ENCODE measurements at places on chromosomes 7 and 10. TPM values are rescaled to one million over a fixed set of nuclear protein-coding genes. Genes with fewer than 3 reads are reported as not detected.

DNA sequence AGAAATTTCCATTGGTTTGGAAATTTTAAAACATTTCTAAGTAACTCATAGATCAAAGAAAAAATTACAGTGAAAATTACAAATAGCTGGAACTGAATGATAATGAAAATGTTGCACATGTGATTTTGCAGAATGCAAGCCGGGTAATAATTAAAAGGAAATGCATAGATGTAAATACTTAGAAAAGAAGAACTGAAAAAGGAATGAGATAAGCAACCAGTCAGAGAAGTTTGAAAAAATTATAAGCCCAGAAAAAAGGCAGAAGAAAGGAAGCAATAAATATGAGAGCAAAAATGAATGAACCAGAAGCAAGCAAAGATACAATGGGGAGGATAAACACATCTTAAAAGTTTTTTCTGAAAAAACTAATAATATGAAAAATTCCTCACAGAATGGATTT lies 3.2 kb upstream of the TMEM273 start:
- DNase-seq = no peak

DNA sequence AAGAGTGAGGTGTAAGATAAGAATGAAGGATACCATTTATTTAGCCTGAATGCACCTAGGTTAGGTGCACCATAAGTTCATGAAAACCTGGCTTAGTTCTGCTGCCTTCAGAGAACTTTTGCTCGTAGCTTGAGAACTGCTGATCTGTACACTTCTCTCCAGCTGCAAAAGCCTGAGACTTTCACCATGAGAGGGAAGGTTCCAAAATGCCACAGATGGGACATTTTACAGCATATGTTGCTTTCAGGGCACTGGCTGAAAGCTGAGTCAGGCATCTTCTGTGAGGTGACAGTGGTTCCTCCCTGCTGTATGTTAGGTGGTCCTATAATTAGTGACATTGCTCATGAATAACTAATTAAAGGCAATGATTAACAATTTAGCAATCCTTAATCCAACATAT lies 298.3 kb downstream of the GALNT17 start:
- DNase-seq = no peak

DNA sequence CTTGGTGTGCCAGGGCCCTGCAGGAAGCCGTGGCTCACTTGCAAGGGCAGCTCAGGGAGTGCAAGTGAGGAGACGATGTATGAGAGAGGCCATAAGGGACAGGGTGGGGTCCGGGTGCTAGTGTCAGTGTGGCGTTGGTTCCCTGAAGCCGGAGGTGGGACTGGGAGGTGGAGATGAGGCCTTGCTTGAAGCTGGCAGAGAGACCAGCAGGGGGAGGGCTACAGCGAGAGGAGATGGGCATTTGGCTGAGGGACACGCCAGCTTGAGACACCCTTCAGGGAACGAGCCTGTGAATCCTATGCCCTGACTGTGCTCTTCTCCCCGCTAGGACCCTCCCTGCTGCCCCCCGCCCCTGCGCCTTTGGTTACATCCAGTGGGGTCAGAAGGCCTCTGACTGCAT lies 529.1 kb downstream of the TCERG1L start:
- no peak for DNase-seq

DNA sequence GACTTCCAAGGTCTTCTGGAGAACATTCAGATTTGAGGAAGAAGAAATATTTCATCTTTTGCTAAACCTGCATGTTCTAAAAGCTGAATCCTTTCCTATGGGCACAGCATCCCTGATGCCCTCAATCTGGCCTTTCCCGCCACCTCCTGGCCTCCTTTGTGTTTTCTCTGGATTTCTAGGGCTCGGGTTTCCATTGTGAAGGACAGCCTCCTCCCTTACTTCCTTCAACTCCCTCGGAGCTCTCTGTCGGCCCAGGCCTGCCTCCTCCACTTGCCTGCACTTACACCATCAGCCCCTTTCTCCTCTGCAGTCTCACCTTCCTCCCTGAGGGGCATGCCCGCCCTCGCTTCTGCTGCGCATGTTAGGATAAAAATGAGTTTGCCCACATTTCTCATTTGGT lies 75.4 kb downstream of the WIPF3 start:
- no peak for DNase-seq

DNA sequence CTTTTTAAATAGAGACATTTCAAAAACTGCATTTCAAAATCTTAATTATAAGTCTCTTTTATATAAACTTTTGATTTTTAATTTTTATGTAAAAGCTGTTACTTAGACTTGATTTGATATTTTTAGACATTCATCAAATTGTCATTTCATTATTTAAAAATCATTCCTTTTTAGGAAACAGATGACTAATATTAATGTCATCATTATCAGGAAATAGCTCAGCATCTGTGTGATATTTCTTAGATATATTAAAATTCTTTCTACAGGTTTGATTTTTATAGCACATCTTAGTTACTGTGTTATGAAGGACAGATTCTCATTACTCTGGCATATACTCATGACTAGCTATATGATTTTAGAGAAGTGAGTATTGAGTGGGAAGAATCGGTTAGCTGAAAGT lies 17.2 kb downstream of the RUNDC3B start:
- DNase-seq = no peak

DNA sequence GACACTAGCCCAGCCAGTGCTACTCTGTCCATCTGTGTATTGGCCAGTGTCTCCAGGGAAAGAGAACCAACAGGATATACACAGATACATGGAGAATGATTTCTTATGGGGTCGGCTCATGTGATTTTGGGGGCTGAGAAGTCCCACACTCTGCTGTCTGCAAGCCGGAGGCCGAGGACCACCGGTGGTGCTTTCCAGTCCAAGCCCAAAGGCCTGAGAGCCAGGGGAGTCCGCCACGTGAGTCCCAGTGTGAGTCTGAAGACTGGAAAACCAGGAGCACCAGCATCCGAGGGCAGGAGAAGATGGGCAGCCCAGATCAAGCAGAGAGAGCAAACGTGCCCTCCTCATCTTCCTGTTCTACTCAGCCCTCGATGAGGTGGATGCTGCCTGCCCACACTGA lies 71.5 kb downstream of the C10orf143 start:
- no peak for DNase-seq

DNA sequence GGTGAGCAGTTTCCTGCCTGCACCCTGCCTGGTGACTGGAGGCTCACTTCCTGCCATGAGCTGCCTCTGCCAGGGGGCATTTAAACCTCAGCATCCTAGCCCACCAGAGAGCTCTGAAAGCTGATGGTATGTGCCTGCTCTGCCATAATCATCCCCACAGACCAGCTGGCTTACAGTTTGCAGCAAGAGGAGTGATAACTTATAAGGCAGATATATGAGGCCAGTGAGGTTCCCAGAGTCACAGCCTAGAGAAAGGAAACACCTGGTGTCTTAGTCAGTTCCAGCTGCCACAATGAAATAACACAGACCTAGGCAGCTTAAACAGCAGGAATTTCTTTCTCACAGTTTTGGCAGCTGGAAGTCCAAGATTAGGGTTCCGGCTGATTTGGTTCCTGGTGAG lies 232.0 kb downstream of the PAXIP1 start:
- no peak for DNase-seq

Gene GTF2IRD1
- 20.4 TPM for total RNA-seq

GRCh38 chr7:44517175-44517574 lies 24.0 kb downstream of the NPC1L1 start:
- no peak for DNase-seq

Gene SLC16A9
- total RNA-seq = 4.4 TPM

Gene AZGP1
- total RNA-seq = not detected

DNA sequence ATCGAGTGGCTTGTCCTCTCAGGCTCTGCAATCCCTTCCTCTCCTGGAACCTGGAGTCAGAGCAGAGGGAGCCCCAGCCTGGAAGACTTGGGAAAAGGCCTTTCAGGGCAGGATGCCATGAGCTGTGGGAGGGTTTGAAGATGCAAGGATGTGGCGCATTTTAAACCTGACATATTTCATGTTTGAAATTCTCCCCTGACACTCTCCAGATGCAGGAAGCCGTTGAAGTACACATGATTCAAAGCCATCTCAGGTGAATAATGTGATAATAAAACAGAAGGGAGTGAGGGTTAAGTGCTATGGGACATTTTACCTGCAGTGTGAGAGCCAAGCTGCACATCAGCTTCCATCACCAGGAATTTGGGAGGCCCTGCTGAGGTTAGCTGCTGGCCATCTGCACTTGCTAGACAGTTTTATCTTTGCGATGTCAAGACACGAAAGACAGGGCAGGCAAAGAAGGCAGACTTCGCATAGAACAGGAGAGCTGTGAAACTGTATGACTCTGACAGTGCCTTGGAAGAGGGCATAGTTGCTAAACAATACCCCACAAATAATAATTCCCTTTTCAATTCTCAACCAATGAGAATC lies 159.1 kb upstream of the GDF10 start:
- DNase-seq = no peak

GRCh38 chr10:122657255-122657654 lies 42.4 kb downstream of the C10orf120 start:
- DNase-seq = no peak

Gene HDAC9
- 27.6 TPM for total RNA-seq

- no peak for DNase-seq
These were observed 160.9 kb upstream of the SEMA3C start for GRCh38 chr7:81079746-81080145.

DNA sequence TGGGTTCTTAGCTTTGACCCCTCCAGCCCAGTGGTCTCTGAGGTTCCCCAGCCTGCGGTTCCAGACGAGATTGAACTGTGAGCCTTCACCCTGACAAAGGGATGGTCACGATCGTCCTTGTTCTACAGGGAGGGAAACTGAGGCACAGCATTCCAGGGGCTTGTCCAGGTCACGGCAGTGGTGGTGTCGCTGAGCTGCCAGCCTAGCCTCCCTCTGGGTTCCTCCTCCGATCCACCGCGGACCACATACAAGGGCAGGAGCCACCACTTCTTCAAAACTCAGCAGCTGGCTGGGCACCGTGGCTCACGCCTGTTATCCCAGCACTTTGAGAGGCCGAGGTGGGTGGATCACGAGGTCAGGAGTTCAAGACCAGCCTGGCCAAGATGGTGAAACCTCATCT lies 35.8 kb downstream of the ELFN1 start:
- no peak for DNase-seq

Gene FAM237B
- not detected for total RNA-seq

- DNase-seq = peak; percentile 68
These were observed 78.0 kb upstream of the AGBL3 start for GRCh38 chr7:134908289-134908688.

- DNase-seq = peak; percentile 71
These were observed 140.2 kb downstream of the AUTS2 start for GRCh38 chr7:69738396-69738951.

- peak; percentile 95 for DNase-seq
These were observed 57.1 kb upstream of the KMT2E start for GRCh38 chr7:104956753-104957450.

GRCh38 chr7:14999331-14999730 lies 96.8 kb upstream of the DGKB start:
- DNase-seq = no peak

DNA sequence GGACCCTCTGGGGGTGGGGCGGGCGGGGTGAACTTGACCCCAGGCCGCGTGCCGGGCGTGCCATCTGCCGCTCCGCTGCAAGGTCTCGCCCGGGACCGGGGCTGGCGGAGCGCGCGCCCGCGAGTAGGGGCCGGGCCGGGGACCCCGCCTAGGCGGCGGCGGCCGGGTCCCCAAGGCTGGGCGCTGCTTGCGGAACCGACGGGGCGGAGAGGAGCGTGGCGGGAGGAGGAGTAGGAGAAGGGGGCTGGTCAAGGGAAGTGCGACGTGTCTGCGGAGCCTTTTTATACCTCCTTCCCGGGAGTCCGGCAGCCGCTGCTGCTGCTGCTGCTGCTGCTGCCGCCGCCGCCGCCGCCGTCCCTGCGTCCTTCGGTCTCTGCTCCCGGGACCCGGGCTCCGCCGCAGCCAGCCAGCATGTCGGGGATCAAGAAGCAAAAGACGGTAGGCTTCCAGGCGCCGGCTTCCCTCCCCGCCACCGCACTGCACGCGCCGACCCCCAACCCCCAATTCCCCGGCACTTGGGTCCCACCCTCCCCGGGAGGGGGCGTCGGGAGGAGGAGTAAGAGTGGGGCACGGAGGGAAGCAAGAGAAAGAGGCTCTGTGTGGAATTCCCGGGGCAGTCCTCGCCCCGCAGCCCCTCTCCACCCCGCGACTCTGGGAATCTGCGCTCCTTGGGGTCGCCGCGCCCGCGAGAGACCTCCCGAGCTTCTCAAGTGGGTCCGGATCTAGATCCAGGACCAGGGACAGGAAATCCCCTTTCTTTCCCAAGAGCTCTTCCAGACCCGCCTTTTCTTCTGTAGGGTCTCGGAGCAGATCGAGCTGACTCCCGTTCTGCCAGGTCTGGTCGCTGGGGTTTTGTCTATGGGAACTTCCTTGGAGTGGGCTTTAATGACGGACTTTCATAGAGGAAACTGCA lies at the start of gene PAPSS2:
PAPSS2 (plus strand) TSS at position 308 of the 913 bp plus-strand sequence; CDS start at position 412, 104 bp downstream.
- peak; percentile 63 for DNase-seq

DNA sequence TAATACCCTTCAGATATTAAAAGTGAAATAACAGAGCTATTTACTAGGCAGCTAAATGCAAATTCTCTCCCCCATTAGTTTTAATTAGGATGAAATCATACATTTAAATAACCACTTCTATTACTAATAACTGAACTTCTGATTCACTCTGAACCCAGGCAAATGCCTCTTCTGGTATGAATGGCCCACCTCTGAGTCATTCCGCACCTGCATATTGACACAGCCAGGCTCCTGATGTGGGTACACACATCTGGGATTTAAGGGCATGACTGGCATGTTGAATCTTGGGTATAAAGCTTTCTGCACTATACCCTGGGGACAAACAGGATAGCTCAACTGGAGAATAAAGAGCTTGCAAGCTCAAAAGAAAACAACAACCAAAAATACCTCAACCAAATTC lies 140.9 kb downstream of the AUTS2 start:
- DNase-seq = no peak

DNA sequence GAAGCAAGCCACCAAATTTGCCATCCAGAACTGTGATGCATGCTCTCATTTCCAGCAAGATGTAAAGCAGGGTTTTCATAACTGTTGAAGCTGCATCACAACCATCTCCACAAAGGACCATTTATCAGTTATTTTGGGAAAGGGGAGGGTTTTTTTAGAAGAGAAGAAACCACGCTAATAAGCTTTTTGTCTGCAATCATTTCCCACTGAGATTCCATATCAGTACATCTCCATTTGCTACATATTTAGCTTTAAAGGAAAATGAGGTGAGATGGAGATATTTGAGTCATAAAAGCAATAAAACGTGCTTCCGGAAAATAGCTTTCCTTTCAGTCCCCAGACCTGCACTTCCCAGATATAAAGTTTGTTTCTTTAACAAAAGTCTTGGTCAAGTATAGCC lies 258.2 kb downstream of the FRMD4A start:
- DNase-seq = no peak

Gene INHBA
- 103 TPM for total RNA-seq

Gene PRSS37
- not detected for total RNA-seq

GRCh38 chr7:115059321-115059720 lies 137.4 kb downstream of the MDFIC start:
- DNase-seq = peak; percentile 70

All from astrocyte (in vitro differentiated cells and primary cell).